ENCODE measurements at places on chromosomes 1 and 21. TPM values are rescaled to one million over a fixed set of nuclear protein-coding genes. Genes with fewer than 3 reads are reported as not detected.
A peak's percentile ranks its signal among the peaks of the same experiment; 100 is the strongest.

DNA sequence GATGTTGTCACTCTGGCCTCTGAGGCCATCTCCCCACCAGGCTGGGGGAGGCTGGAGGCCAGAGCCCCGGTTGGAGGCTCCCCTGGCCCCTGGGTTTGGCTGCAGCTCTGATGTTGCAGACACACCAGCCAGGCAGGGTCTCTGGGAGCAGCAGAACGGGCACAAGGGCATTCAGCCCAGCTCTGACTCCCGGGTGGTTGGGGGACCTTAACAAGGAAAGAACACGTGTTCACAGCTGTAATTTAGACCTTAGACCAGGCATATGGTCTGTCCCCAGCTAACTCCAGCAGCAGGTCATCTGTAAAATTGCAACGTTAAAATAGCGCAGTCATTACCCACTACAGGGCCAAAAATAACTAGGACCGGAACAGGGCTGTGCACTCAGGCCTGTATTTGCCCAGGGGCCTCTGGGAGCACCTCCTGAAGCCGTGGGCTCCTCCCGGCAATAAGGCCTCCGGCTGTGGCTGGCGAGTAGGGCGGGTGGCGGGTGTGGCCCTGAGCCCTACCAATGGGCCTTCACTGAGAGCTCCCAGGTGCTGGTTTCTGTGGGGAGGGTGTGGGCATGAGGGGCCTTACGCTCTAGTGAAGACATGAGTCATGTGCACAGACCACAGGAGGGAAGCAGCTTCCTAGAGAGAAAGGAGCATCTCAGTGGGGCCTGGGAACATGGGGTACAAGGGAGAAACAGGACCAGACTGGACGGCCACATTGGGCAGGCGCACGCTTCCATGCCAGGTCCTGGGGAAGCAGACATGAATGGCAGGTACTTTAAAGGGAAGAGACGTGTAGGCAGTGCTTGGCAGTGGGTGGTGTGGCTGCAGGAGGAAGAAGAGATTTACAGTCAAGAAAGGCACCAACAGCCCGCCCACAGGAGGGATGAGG is 6.1 kb downstream of the LDLRAP1 start:
- no peak for DNase-seq

GRCh38 chr1:53959664-53960250 is 13.6 kb downstream of the LRRC42 start:
- no peak for DNase-seq

- DNase-seq, result no peak
Measured at GRCh38 chr1:41919131-41919530, 409 bp upstream of the HIVEP3 start.

DNA sequence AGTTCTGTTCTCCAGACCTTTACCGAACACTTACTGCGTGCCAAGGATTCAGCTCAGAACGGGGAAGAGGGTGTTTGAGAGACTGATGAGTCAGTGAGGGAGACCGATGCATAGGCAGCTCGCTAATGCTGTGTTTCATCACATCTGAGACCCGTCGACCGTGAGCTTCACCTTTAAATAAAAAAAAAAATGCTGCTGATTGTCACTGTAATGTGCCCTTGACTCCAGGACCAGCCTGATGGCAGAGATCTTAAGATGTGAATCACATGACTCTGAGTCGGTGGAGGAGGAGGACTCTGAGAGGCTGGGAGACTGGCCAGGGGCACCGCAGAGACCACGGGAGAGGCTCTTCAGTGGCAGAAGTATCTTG is 28.8 kb downstream of the SPSB1 start:
- no peak for DNase-seq

DNA sequence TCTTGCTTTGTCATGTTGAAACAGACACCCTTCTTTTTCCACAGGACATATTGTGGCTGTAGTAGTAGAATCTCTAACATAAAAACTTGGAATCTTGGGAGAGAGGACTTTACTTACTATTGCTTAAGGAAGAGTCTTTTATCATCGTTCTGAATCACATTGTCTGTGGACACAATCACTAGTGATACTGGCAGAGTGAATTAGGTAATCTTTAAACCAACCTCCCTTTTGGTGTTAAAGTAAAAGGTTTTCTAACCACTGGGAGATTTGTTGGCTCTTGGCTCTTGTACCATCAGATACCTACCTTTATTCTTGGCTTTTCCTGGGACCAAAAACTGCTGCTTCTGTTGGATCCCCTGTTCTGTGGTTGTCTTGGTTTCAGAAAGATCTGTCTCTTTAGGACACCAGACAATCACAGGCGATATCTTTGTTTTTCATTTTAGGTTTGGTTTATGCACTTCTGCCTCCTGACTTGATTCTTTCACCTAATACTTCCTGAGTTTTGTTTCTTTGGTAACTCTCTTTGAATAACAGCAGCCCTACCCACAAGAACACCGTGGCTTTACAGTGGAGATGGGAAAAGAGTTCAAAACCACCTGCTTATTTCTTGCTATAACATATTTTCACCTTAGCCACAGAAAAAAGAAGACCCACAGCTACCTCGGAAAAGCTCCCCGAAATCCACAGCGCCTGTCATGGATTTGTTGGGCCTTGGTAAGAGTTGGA is 36.6 kb upstream of the ZFP69B start:
- DNase-seq, result no peak

- no peak for DNase-seq
Measured at GRCh38 chr1:168843401-168843800, 114.4 kb upstream of the DPT start.

DNA sequence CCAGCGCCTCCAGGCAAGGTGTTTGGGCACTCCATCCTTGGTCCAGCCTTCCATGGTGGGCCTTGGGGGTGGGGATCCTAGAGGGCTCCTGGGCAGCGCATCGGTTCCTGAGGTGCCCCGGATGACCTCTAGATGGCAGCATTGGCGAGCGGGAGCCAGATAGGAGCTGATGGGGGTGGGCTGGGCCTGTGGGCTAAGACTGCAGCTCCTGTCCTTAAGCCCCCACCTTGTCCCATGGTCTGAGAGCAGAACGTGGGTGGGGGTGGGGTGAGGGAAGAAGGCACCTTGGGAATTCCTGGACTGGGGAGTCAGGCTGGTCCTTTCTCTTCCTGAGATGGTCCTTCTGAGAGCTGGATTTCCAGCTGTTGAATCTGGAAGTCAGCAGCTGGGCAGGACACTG is 93.4 kb upstream of the CSF3R start:
- DNase-seq, result peak; percentile 44

GRCh38 chr1:1602304-1602967 is 2.5 kb upstream of the FNDC10 start:
- no peak for DNase-seq

DNA sequence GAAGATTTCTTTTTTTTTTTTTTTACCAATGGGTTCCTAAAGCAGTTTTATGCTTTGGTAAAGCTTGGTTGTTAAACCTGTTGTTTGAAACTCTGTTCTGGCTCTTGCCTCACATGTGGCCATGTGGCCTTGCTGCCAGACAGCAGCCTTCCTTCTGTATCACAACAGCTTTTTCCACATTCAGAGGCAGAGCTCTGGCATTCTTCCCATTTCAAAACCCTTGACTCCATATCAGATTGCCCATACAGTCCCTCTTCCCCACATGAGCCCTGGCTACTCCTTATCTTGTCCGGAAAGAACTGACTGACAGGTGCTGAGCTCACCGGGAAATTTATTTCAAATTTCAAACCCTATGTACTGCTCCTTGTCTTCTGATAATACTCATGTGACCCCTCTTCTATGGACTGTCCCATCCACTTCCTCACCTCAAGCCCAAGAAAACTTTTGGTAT is 38.5 kb upstream of the LAX1 start:
- no peak for DNase-seq

GRCh38 chr1:53145619-53145941 is 3.1 kb upstream of the SLC1A7 start:
- no peak for DNase-seq

GRCh38 chr1:246364415-246364941 is 142.6 kb downstream of the SMYD3 start:
- no peak for DNase-seq

GRCh38 chr1:221840511-221841243 is 98.8 kb upstream of the DUSP10 start:
- no peak for DNase-seq

DNA sequence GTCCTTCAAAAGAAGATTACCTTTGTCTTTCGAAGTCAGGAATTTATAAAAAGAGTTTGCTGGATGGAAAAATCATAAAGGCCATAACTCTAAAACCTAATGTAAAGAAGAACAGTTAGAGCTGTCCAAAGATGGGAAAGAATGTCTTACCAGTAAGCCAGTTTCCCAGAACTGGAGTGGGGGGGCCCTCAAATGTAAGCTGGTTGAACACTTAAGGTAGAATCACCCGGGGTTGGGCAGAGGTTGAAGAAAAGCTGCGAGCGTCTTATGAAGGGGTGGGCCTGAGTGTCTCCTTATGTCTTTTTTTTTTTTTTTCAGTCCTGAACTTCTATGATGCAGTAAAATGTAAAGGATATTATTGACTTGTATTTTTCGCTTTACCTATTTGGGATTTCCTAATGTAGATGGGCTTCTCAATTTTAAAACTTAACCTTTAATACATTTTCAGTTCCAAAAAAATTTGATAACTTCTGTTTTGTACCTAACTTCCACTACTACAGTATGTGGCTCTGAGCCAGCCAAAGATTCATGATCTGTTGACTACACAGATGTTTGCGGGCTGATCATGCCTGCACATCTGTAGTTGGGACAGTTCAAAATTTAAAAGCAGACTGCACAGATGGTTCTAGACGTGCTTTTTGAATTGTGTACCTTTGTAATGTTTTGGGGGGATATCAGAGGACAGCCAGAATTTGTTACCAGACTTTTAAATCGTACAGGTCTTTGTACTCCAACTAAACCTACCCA is 43.6 kb downstream of the NFYC start:
- DNase-seq, result no peak

GRCh38 chr1:228488818-228489674 is 1.9 kb downstream of the RNF187 start:
- no peak for DNase-seq

DNA sequence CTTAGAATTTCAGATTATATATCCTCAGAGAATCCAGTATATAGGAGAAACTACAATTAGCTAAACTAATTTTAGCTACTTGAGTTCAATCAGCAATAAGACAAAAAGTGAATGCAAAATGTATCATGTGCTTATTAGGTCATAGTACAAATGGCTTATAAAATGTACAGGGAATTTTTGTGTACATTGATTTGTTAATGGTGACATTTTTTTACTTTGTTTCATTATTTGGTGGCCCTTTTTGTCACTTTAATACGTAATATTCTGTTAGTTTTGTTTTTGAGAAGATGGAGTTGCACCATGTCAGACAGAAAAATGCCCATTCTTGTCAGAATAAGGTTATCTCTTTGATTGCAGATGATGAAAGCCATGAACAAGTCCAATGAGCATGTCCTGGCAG is 33.6 kb downstream of the CC2D1B start:
- no peak for DNase-seq

DNA sequence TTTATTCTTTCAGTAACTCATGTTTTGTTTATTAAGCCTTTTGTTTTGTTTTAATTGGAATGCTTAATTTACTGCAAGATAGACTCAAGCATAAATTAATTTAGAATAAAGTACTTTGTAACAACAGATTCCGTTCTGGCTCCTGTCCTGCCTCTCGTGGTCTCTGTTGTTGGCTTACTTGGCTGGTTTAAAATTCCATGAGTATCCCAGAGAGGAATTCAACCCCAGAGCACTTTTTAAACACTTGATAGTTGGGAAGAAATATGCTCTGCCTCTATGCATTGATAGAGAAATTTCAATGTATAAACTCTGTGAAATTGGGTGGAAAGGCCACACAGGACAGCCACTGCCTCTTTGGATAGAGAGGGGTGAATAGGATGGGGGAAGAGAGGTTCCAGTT is 89.7 kb downstream of the ATP5PO start:
- peak; percentile 34 for DNase-seq

DNA sequence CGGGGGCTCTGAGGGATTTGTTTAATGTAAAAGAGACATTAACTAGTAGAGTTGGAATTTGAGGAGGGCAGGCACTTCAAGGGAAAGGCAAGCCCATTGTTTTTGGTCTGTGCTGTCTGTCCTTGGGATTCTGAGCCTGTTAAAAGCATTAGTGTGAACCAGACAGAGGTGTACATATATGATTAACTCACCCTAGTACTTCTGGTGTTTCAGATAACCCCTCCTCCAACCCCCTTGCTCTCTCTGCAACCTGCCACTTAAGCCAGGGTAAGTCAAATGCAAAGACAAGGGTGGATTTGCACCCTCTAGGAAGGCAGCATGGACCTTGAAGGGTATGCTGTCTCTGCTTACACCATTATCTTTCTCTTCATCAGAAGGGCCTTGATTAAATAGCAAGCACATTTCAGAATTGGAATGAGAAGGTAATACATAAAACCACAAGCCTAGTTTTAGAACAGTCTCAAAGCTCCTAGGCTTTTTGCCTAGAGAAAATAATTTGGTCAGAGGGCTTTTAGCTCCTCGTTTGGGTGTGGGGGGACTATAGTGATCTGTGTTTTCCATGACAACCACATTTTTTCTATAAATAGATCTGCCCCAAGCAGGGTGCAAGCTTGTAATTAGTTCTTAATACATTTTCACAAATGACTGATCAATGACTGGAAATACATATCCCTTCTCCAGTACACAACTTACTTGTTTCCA is 120.7 kb upstream of the SGIP1 start:
- no peak for DNase-seq

GRCh38 chr1:62110198-62110817 is 84.3 kb upstream of the L1TD1 start:
- peak; percentile 31 for DNase-seq

GRCh38 chr1:206427291-206427690 is 43.0 kb upstream of the IKBKE start:
- DNase-seq, result no peak

- DNase-seq, result no peak
Measured at GRCh38 chr1:2233468-2233867, 5.3 kb downstream of the SKI start.

DNA sequence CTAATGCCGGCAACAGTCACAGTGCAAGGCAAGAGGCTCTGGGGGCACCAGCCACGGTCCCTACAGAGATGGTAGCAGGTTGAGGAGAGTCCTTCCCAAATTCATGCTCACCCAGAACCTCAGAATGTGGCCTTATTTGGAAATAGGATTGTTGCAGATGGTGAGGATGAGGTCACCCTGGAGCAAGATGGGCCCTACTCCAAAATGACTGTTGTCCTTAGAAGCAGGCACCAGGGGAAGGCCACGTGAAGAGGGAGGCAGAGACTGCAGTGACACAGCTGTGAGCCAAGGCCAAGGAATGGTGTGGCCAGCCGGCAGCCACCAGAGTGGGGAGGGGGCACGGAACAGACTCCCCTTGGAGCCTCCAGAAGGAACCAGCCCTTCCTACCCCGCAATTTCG is 70.8 kb upstream of the CLDN14 start:
- DNase-seq, result no peak

GRCh38 chr1:83016354-83016849 is 982.5 kb downstream of the TTLL7 start:
- no peak for DNase-seq

GRCh38 chr1:113918243-113918642 is 10.9 kb upstream of the HIPK1 start:
- DNase-seq, result no peak

GRCh38 chr1:207581496-207582153 is 63.3 kb upstream of the CR1L start:
- DNase-seq, result no peak

GRCh38 chr1:27527223-27527889 is 37.4 kb upstream of the WASF2 start:
- peak; percentile 89 for DNase-seq

The ICOSLG gene
- total RNA-seq, result 1.2 TPM

The ETV3L gene
- total RNA-seq, result not detected

The ELF3 gene
- total RNA-seq, result 5.5 TPM

The RPS6KC1 gene
- total RNA-seq, result 18.8 TPM

The SH2D1B gene
- 0.12 TPM for total RNA-seq

The MRPS6 gene
- 45.8 TPM for total RNA-seq

The BCAN gene
- 2.2 TPM for total RNA-seq

The PLA2G2A gene
- total RNA-seq, result 307 TPM

The FAM72A gene
- 0.95 TPM for total RNA-seq

The RIPPLY3 gene
- total RNA-seq, result not detected

The ASCL5 gene
- not detected for total RNA-seq

The FLG2 gene
- total RNA-seq, result not detected
